ENCODE measurements at places on chromosomes 1 and 21.
A peak's percentile ranks its signal among the peaks of the same experiment; 100 is the strongest.

DNA sequence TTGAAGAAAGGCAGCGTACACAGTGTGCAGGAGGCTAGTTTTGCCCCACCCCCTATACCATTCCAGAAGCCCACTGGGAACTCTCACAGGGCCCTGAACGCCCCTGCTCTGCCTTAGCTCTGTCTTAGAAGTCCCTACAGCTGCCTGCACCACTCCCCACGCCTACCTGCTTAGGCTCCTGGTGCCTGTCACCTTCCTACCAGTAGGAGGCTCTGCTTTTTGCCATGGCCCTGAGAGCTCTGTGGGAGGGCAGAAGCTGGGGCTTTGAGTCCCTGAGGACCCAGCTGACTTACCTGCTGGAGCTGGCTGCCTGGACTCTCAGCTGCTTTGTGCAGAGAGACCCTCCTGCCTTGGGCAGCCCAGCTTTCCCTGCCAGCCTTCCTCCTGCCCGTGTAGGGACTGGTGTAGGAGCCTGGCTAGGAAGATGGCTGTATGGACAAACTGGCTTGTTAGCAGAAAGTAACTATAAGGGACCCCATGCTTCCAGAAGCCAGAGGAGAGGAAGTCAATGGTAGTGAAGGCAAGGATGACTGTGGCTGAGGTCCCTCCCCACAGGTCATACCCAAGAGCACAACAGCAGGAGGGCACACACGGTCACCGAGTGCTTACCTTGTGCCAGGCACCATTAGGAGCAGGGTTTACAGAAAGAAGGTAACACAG is 9.8 kb upstream of the CELSR2 start:
- DNase-seq: no peak

DNA sequence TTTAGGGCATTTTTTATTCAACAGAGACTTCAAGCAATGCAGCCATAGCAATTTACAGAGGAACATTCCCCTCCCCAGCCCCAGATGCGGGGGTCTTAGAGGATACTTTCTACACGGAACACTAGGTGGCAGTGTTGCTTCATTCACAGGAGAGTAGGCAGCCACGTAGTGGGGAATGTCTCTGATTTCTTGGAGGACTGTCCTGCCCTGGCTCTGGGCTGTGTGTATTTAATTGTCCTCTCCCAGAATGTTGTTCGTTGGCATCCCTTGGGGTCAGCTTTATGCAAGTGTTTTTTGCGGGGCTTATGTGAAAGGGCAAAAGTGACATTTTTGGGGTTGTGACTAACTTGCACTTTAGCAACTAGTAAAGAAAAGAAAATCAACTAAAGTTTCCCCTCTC is 96.9 kb downstream of the PAPPA2 start:
- peak; percentile 66 for DNase-seq

GRCh38 chr1:246265481-246265880 is 241.6 kb downstream of the SMYD3 start:
- DNase-seq: no peak

DNA sequence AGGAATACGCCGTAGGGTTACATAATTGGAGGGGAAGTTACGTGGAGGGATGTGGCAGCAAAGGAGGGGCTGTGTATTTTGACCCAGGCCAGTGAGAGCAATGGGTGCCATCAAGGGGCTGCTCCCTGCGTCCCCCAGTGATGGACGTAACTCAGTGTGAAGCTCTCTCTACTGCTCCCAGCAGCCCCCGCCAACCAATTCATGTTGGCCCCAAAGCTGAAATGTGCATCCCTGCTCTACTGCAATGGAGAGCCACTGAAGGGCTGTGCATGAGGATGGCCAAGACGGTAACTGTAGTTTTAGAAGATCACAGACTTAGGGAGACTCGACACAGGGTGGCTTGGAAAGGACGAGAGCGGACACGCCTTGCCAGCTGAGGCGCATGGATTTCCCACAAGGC is 38.3 kb downstream of the PGBD5 start:
- DNase-seq: no peak

- no peak for DNase-seq
Measured at GRCh38 chr1:245260110-245260882, 105.5 kb downstream of the KIF26B start.

GRCh38 chr21:41767606-41768436 is 969 bp upstream of the RIPK4 start:
- DNase-seq: no peak

DNA sequence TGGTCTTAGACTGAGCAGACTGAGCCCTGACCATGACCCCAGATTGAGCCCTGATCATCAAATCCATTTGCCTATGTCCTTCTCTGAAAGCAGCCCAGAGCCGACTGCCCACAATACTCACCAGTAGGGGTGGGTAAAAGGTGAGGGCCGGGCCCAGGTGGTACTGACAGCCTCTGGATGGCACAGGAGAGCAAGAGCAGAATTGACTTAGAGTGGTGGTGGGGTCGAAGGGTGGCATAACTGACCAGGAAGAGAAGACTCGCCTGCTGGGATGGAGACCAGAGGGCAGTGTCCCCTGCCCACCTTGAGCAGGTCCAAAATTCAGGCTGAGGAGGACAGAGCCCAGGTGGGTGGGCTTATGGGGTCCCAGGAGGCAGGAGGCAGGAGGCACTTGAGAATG is 161.3 kb upstream of the POU3F1 start:
- DNase-seq: no peak

DNA sequence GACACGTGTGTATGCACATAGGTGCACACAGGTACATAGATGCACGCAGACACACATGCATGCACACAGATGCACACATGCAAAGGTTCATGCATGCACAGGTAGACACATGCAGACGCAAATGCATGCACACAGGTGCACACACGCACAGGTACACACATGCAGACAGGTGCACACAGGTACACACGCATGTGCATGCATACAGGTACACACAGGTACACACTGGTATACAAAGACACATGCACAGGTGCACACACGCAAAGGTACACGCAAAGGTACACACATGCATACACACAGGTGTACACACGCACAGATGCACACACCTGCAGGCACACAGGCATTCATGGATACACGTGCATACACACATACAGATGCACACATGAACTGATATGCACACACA is 8.8 kb downstream of the NOC2L start:
- DNase-seq: no peak

DNA sequence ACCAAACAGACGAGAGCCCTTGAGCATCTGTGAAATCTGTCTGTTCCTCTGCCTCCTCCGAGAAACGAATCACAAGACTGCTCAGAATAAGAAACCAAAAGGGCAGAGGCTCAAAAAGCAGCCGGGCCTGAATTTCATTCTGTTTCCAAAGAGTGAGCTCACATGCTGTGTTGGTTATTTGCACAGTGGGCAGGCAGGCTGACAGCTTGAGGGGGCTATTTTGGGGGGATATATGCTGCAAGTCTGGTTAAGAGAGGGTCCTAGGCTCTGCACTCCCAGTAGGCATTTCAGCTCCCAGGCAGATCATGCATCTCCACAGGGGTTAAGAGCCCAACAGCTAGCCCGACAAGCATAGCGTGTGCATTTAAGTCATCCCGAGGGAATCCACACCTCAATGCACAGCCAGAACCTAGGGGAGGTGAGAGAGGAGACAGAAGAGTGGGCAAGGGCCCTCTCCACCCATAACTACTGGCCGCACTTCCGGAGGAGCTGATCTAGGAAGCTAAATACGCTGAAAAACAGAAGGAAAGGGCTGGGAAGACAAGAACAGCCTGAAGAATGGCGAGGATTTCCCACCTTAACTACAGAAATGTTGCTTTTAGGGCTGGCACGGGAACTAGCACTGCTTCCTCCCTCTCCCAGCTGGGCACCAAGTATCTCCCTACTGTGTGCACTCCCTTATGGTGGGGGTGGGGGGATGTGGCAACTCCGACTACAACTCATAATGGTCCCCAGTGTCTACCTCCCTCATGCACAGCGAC is 3.7 kb downstream of the PGBD5 start:
- DNase-seq: no peak

- DNase-seq: no peak
Measured at GRCh38 chr1:66270119-66270812, 263.7 kb upstream of the SGIP1 start.

- DNase-seq: no peak
Measured at GRCh38 chr1:34057347-34058130, 107.5 kb downstream of the CSMD2 start.

DNA sequence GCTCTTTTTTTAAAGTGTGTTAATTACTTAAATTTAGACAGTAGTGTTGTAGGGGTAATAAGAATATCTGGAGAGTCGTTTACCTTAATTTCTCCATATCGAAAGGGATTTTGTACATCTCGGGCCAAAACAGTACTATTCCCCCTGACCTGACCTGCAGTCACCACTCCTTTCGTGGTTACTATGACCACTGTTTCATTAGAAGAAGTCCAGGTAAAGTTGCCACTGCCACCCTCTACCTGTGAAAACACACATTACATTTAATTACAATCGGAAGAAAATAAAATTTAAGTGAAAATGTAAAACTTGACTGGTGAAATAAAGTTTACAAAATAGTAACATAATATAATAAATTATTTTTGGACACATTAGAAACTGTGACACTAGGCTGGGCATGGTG is 37.2 kb downstream of the NUP210L start:
- no peak for DNase-seq

DNA sequence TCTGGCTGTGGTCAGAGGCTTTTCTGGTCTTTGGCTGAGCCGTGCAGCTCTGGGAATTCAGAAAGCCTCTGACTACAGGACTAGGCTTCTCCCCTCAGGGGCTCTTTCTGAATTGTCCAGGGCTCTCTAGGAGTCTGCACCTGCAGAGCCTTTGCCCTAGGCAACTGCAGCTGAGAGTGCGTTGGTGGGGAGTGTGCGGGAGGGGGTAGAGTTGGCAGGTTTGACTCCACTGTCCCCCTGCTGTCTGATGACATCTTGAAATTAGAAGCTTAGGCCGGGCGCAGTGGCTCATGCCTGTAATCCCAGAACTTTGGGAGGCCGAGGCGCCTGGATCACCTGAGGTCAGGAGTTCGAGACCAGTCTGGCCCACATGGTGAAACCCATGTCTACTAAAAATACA is 32.9 kb downstream of the KIAA1614 start:
- DNase-seq: no peak

DNA sequence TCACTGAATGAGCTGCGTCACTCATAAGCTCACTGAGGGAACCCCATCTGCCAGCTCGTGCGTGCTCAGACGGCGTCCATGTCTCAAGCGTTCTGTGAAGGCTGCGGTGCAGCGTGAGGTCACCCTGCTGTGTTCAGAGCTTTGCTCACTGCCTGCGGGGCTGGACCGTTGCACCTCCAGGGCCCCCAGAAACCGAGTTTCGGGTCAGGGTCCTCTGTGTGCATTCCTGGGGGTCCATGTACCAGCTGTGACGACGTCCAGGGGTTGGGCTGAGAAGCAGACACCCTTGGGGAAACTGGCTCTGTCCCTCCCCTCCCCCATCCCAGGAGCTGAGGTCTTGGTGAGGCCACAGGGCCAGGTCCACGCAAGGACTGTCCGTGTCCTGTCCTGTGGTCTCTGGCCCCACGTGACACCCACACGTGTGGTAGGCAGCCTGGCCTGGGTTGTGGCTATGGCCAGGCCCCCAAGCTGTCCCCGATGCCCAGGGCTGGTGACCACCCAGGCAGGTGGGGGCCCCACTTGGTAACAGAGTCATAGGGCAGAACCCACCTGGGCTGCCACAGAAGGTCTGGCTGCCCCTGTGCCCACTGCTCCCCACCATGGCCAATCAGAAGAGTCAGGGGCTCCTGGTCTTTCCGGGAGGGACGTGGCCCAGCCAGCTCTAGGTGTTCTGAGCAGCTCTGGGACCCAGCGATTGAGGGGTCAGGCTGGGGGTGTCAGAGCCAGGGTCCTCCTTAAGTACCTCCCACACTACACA is 24.4 kb downstream of the FTCD start:
- no peak for DNase-seq

GRCh38 chr1:43836267-43836951 is 97.2 kb upstream of the ARTN start:
- DNase-seq: no peak

DNA sequence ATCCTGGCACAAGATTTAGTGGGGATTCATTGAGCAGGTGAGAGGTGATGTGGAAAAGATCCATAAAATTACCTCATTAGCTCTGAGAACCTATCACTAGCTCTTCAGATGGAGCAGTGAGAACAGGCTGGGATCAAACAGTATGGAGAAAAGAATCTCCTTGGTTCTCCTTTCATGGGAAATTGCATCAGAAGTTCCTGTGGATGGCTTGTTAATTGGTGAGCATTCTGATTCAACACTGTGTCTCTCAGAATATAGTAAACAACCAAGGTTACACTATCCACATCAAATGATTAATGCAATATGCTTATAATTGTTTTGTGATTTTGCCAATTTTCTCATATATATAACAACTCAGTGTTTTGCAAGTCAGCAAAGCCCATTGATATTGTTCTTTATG is 8.3 kb upstream of the CD55 start:
- no peak for DNase-seq

GRCh38 chr1:3780901-3781300 is 8.4 kb downstream of the SMIM1 start:
- no peak for DNase-seq

DNA sequence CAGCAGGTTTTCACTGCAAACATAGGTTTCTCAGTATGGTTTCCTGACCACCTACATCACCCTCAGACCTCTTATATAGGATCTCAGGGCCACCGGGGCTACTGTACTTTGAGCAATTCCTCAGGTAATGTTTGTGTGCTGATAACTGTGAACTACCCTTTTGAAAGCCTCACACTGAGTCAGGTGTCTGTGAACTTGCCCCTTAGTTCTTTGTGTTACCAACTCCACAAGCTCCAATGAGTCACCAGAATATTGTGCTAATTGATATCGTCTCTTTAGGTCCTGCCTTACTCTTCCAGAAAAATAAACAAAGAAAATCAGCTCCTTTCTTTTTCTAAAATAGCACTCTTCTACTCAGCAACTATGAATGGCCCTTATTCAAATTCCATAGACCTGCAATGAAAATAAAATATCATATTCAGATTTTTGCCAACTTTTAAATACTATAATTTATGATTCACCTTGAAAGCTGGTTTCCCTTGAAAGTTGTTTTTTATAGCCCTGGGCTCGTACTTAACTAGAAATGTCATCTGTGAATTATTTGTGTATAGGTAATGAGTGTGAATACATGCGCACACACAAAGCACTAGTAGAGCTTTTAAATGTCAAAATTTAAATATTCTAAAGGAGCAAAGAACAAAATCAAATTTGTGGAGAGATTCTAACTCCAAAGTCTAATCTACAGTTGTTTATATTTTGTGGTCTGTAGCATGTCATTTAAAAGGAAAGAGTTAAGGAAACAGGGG is 88.1 kb upstream of the WARS2 start:
- DNase-seq: no peak

GRCh38 chr1:47875831-47876586 is 121.2 kb downstream of the TRABD2B start:
- peak; percentile 6 for DNase-seq

GRCh38 chr1:212267460-212267859 is 17.8 kb upstream of the PPP2R5A start:
- no peak for DNase-seq

Measured in stromal cell of bone marrow (primary cell).